ENCODE measurements at places on chromosomes 1 and 21. TPM values are rescaled to one million over a fixed set of nuclear protein-coding genes. Genes with fewer than 3 reads are reported as not detected.

The OPTC gene
- not detected for total RNA-seq

The CD48 gene
- total RNA-seq, result 17.6 TPM

The AIRE gene
- total RNA-seq, result 0.37 TPM

The SYTL1 gene
- total RNA-seq, result 58.0 TPM

The DPT gene
- 9.5 TPM for total RNA-seq

The CD1B gene
- not detected for total RNA-seq

DNA sequence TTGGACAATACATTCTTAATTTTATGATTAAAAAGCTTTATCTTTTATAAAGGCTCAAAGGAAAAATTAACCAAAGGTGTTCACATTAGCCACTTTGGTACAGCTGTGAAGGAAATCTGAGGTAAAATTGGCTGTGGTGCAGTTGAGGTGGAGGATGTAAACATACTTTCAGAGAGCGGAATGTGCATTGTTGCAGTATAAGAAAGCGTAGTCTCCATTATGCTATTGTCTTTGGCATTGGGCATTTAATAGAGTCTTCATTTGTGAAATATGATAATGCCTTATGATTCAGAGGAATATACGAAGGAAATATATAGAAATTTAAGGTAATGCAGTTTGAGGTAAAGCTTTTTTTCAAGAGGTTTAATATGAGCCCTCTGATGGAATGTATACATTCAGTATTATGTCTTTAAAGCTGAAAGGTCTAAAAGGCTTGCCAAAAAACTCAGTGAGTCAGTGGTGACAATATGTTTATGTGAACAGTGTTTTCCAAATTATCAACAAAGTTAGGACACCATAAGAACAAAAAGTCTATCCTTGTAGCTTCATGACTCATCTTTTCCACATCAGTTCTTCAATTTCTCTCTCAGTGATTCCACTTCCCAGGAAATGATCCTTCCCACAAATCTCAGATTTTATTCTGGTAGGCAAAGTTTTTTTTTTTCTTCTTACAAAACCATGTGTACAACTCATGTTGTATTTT lies 26.9 kb upstream of the DDR2 start:
- H3K4me1 ChIP-seq, result no peaks in the 10 kb centered on the region
- H3K27ac ChIP-seq, result peak overlapping the region; percentile 60
- H3K36me3 ChIP-seq, result no peaks in the 10 kb centered on the region
- no peak overlapping the region for H3K4me3 ChIP-seq

- H3K4me1 ChIP-seq, result peaks cover 7% of the 10 kb centered on the region
- no peaks in the 10 kb centered on the region for H3K36me3 ChIP-seq
- no peak overlapping the region for H3K27ac ChIP-seq
- DNase-seq, result no peak
- no peaks in the 10 kb centered on the region for H3K27me3 ChIP-seq
Observed at GRCh38 chr1:61149010-61149860, 66.9 kb downstream of the NFIA start.

DNA sequence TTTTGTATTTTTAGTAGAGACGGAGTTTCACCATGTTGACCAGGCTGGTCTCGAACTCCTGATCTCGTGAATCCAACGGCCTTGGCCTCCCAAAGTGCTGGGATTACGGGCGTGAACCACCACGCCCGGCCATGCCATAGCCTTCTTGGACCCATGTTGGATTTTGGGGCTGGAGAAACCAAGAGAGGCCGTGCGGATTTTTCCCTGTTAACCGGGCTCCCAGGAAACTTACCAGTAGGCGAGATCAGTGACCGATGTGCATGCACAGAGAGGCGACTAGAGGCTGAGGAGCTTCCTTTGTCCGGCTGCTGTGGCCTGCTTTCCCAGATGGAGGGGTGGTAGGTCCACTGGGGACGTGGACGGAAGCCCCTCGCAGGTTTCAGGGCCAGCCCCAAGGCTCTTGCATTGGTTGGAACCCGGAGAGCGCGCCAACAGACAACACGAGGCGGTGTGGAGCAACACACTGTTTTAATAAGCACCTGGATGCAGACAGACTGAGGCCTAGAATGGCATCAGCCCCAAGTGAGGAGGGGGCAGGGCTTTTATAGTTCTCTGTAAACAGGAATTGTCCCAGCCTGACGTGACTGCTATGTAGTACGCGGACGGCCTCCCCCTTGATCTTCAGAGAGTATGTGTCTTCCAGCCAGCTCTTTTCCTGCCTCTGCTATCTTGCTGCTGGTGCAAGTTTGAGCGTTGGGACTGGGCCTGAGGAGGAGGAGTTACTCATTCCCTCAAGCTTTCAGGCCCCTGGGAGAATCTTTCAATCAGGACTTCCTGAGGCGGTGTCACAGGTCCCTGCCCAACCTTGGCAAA lies at the start of gene ERVH48-1:
Gene ERVH48-1, minus strand, starts transcription at position 517 of the 813 bp plus-strand sequence. CDS start 6,624 bp downstream, outside the sequence.
- DNase-seq, result peak; percentile 62
- no peaks in the 10 kb centered on the region for H3K36me3 ChIP-seq
- no peak within 1 kb of the TSS for H3K4me3 ChIP-seq
- H3K27ac ChIP-seq, result no peak within 1 kb of the TSS
- peaks cover 12% of the 10 kb centered on the region for H3K4me1 ChIP-seq
